Natural killer cell (primary cell): ENCODE measurements at places on chromosomes 11 and 22.
A peak's percentile ranks its signal among the peaks of the same experiment; 100 is the strongest.

GRCh38 chr11:117828611-117829368 is 4.2 kb upstream of the FXYD2 start:
- DNase-seq, result peak; percentile 71

DNA sequence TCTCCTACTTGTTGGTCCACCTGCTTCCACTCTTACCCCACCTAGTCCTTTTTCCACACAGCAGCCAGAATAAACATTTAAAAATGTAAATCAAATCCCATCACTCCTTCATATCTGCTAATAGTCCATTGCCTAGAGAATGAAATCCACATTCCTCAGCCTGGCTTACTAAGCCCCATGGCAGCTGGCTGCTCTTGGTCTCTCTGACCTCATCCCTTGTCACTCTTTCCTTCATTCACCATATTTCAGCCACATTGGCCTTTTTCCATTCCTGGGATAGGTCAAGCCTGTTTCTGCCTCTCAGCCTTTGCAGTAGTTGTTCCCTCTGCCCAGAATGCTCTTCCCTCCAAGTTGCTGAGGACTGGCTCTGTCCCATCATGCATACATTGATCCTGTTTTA is 512.8 kb downstream of the INSC start:
- DNase-seq, result no peak

DNA sequence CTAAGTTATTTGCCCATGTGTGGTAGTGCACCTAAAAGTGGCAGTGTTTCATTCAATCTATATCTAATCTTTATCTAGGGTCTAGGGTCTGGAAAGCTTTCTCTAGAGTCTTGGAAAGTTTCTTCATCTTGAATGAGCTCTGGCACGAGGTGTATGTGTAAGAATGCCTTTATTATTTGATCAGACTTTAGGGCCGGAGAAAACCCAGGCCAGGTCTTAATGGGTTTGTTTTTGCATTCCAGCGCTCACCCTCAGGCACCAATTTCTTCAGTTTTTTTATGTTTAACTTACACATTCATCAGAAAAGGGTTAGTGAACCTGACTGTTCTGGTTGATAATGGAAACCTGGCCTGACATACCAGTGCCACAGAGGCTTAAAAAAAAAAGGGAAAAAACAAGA is 68.3 kb upstream of the SLN start:
- no peak for DNase-seq

- DNase-seq, result no peak
These were observed 2286.3 kb upstream of the RAG2 start for GRCh38 chr11:38884145-38884865.

GRCh38 chr11:115618428-115618827 is 114.2 kb upstream of the CADM1 start:
- no peak for DNase-seq
